ENCODE measurements at places on chromosomes 3 and 15.
A peak's percentile ranks its signal among the peaks of the same experiment; 100 is the strongest.

GRCh38 chr3:58333206-58334012 is 717 bp downstream of the PXK start:
- DNase-seq = peak; percentile 25

GRCh38 chr3:54372232-54372631 is 249.9 kb downstream of the CACNA2D3 start:
- DNase-seq = no peak

GRCh38 chr15:78619022-78619950 is 1.5 kb downstream of the CHRNA3 start:
- no peak for DNase-seq

- no peak for DNase-seq
These were observed 160.5 kb upstream of the NSMCE3 start for GRCh38 chr15:29430124-29430523.

GRCh38 chr3:131453533-131453932 is 49.2 kb downstream of the MRPL3 start:
- DNase-seq = no peak

DNA sequence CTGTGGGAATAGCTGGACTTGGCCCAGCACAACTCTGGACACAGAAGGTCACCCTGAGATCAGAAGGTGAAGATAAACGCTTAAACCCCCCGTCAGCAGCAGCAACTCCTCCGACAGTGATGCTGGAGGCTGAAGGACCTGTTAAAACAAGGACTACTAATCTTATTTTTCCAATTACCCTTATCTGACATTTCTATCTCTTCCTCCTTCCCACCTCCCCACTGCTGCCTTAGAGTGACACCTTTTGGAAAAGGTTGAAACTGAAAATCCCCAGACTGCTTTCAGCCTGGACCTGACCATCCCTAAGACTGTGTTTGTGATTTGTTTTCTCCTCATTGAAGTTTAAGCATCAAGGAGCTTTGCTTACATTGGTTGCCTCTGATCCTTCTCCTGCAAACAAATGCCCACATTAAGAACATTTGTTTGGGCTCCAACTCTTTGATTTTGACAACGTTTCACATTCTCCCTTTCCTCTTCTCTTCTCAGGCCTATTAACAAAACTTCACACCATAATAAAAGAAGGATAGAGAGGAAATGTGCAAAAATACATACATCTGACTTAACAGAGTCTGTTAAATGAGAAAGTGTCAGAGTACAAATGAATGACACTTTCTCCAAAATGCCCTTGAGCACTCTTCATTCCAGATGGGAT is 410.6 kb upstream of the WNT5A start:
- DNase-seq = no peak

GRCh38 chr15:100008258-100008657 is 275.0 kb upstream of the LYSMD4 start:
- DNase-seq = no peak

- no peak for DNase-seq
These were observed 238.6 kb upstream of the TMC3 start for GRCh38 chr15:81612631-81613030.

DNA sequence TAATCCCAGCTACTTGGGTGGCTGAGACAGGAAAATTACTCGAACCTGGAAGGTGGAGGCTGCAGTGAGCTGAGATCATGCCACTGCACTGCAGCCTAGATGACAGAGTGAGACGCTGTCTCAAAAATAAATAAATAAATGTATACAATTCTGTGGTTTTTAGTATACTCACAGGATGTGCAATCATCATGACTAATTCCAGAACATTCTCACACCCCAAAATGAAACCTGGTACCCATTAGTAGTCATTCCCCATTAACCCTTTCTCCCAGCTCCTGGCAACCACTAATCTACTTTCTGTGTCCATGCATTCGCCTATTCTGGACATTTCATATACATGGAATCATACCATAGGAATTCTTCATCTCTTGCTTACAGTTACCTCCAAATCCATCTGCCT is 44.5 kb downstream of the LRRFIP2 start:
- DNase-seq = no peak

DNA sequence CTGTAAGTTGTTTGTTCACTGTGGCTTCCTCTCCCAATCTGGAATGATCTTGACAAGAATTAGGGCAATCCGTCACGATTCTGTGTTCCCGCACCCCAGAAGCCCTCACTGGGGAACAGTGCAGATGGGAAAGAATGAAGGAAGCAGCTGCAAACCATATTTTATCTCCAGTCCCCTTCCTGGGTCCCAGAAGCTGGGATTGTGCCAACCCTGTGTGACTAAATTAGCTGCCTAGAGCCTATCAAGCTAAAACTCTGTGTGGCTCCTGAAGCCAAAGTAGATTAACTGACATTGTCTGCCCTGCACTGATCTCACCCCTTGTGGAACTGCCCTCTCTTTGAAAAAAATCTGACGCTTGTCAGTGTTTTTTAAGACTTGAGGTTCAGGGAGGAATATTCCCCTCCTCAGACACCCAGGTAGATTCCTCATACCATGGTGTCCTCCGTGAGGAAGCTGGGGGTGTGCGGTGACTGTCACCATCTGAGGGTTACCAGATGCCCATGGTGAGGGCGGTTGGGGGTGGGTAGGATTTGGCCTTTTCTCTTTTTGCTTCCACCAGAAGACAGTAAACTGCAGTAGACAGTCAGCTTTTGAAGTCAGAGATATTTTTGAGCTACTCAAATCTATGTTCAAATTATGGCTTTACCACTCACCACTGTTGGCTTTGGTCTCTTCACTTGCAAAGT is 358.3 kb upstream of the TPM1 start:
- DNase-seq = no peak

GRCh38 chr3:142595581-142595950 is 627 bp upstream of the PLS1 start:
- DNase-seq = no peak

- no peak for DNase-seq
These were observed 796.4 kb upstream of the ARPP21 start for GRCh38 chr3:34842706-34843480.

- no peak for DNase-seq
These were observed 171.5 kb downstream of the ZMAT3 start for GRCh38 chr3:178900029-178900646.

GRCh38 chr15:90025489-90026033 is 24.4 kb downstream of the ZNF710 start:
- DNase-seq = no peak

- DNase-seq = no peak
These were observed 1.3 kb upstream of the THBS1 start for GRCh38 chr15:39579487-39580116.

GRCh38 chr3:67291287-67292252 is 293.5 kb downstream of the KBTBD8 start:
- no peak for DNase-seq

DNA sequence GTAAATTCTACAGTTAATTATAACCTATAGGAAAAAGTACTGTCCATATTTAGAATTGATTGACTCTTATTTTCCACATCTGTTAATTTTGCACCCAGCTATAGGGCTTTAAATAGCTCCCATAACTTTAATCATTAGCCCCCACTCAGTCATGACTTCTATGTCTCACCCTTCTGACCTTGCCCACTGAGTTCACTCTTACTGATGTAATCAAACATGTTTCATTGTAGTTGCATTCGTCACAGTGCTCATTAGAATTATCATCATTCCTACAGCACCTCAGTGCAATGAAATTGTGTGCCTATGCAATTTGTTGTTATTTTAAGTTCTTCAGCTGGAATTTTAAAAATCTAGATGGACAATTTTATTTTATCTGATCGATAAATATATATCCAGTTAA is 151.4 kb downstream of the TIGIT start:
- DNase-seq = no peak

DNA sequence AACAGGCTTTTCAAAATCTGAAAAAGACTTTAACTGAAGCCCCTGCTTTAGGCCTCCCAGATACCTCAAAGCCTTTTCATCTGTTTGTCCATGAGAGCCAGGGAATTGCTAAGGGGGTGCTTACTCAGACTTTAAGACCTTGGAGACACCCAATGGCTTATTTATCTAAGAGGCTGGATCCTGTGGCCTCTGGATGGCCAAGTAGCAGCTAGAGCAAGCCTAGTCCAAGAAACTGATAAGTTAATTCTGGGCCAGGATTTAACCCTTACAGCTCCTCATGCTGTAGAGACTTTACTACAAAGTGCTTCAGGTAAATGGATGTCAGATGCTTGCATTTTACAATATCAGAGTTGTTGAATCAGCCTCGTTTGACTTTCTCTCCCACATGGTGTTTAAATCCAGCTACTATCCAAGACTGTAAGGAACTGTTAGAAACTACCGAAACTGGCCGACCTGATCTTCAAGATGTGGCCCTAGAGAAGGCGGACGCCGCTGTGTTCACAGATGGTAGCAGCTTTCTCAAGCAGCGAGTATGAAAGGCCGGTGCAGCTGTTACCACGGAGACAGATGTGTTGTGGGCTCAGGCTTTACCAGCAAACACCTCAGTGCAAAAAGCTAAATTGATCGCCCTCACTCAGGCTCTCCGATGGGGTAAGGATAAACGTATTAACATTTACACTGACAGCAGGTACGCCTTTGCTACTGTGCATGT is 3.3 kb downstream of the DET1 start:
- no peak for DNase-seq

Measured in stimulated activated CD4-positive, alpha-beta T cell treated with anti-CD3 and anti-CD28 coated beads, Interleukin-1b, Interleukin-23, amount 100 ng/mL, for 48 hours (primary cell).